Stimulated activated CD4-positive, alpha-beta T cell treated with anti-CD3 and anti-CD28 coated beads, Interleukin-15, amount 100 ng/mL, for 1 hour (primary cell): ENCODE measurements at places on chromosomes 12 and 14.

DNA sequence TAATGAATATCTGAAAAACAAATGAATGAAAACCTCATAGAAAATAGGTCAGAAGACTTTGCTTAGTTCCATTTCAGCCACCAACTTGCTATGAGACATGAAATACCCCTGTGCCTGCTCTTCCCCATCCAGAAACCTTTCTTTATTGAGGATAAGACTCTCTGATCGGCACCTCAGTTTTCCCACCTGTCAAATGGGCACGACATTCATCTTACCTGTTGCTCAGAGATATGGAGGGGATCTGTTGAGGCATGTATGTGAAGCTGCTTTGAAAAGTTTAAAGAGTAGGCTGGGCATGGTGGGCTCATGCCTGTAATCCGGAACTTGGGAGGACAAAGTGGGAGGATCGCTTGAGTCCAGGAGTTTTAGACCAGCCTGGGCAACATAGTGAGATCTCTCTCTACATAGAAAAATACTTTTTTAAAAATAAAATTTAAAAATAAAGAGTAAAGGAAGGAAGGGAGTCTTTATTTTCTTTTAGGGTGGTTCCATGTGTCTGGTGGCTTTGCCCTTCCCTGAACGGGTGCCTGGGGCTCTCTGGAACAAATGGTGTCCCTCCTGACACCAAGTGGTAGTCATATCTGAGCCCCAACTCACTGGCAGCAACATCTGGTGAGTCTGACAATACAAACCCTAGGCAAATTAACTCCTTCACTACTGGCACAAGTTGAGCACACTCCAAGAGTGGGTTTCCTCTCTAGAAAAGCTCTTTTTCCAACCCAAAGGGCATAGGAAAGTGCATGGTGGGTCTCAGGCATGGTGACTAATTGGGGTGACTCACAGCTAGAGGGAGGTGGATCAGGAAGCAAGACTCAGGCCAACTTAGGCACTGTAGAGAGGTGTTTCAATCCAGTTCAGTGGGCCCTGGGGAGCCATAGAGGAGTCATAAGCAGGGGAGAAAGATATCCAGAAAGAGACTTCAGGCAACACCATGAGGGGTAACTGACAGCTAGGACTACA lies 42.1 kb downstream of the MAP1LC3B2 start:
- DNase-seq: no peak

- DNase-seq: no peak
Observed at GRCh38 chr12:68156636-68157035, 2.9 kb downstream of the IFNG start.

DNA sequence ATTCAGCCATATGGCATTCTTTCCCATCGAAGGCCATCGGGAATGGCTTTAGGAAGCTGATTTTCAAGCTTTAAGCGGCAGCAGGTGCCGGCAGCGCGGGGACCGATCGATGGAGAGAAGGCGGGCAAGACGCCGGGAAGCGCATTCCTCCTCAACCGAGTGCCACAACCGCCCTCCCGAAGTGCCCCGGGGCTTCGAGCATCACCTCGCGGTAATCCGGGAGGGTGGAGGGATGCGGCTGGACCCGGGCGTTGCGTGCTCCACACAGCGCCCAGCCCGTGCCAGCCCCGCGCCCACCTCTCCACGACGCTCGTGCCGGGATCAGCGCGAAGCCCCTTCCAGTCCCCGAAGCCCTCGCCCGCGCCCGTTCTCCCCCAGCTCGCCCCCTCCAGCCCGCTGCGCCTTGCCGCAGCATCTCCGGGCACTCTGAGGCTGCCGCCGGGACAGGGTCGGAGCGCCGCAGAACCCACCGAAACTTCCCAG lies 3.2 kb downstream of the USP44 start:
- DNase-seq: no peak

- DNase-seq: no peak
Observed at GRCh38 chr14:100118396-100119011, 40.9 kb downstream of the DEGS2 start.

GRCh38 chr12:42892702-42893551 lies 303.4 kb upstream of the PRICKLE1 start:
- DNase-seq: no peak

DNA sequence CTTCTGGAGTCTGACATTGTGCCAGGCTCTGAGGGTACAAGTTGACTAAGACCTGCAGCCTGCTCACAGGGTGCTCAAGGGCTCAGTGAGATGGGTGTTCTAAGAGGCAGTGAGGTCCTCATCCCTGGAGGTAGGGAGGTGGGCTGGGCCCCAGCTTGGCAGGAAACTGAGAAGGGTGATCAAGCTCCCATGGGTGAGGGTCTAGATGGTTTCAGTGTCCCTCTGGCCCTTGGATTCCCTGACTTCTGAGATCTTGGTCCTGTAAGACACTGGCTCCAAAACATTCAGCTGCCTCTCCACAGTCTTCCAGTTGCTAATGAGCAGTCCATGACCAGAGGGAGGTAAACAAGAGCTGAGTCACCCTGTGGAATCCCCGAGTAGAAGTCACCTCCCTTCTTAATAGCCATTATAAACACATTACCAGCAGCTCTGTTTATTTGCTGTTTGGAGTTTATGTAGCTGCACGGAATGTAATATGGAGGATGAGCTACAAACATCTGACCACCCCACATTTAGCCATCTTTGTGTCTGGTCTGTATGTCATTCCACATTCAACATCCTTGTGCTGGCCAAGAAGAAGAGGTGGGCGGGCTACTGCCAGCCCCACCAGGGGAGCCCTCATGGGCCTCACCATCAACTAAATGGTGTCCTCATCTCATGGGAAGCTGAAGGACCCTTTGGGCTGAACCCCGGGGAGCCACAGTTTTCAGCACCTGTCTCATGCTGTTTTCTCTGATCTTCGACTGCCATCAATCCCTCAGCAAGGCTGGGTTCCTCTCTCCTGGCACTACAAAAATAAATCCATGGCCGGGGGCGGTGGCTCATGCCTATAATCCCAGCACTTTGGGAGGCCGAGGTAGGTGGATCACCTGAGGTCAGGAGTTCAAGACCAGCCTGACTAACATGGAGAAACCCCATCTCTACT lies 37.2 kb upstream of the BDKRB2 start:
- DNase-seq: no peak

DNA sequence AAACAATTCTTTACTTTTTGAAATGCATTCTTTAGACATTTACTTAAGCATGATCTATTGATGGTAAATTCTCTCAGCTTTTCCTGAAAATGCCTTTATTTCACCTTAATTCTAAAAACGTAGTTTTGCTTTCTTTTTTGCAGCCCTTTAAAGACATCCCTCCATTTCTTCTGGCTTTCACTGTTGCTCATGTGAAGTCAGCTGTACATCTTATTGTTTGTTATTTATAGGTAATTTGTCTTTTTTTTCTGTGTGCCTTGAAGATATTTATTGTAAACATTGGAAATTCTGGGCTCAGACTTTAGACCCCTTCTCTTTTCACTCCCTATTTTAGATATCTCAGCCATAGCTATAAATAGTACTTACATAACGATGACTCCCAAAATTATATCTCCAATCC lies 70.4 kb downstream of the IFNG start:
- DNase-seq: no peak

DNA sequence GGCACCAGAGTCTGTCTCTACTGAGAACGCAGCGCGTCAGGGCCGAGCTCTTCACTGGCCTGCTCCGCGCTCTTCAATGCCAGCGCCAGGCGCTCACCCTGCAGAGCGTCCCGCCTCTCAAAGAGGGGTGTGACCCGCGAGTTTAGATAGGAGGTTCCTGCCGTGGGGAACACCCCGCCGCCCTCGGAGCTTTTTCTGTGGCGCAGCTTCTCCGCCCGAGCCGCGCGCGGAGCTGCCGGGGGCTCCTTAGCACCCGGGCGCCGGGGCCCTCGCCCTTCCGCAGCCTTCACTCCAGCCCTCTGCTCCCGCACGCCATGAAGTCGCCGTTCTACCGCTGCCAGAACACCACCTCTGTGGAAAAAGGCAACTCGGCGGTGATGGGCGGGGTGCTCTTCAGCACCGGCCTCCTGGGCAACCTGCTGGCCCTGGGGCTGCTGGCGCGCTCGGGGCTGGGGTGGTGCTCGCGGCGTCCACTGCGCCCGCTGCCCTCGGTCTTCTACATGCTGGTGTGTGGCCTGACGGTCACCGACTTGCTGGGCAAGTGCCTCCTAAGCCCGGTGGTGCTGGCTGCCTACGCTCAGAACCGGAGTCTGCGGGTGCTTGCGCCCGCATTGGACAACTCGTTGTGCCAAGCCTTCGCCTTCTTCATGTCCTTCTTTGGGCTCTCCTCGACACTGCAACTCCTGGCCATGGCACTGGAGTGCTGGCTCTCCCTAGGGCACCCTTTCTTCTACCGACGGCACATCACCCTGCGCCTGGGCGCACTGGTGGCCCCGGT lies at the start of gene PTGDR:
Gene PTGDR (plus strand): TSS at position 198 of the 778 bp plus-strand sequence. CDS start 117 bp downstream, at position 315.
- DNase-seq: peak; percentile 6

- DNase-seq: no peak
Observed at GRCh38 chr12:67274186-67274585, 5.0 kb downstream of the CAND1 start.

DNA sequence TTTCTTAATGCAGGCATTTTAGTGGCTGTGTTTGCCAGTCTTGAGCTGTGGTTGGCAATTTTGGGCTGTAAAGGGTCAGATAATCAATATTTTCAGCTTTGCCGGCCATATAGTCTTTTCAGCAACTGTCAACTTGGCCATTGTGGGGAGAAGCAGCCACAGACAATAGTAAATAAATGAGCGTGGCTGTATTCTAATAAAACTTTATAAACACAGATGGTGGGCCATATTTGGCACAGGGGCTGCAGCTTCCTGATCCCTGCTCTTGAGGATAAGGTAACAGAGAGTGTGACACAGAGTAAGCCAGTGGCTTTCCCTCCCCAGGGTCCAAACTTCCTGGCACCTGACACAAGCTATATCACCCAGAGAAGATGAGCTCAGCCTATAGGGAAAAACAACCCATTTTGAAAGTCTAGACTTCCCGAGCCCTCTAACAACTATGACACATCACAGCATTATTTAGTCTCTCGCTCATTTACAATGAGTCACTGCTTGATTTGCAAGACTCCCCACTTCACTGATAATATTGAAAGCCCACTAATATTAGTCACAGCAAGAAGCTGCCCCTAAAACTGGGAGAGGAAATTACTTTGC lies 163.1 kb upstream of the TMPO start:
- no peak for DNase-seq

GRCh38 chr12:50949801-50950302 lies 2.5 kb upstream of the HIGD1C start:
- no peak for DNase-seq

- DNase-seq: no peak
Observed at GRCh38 chr14:29576927-29577326, 350.7 kb downstream of the PRKD1 start.

DNA sequence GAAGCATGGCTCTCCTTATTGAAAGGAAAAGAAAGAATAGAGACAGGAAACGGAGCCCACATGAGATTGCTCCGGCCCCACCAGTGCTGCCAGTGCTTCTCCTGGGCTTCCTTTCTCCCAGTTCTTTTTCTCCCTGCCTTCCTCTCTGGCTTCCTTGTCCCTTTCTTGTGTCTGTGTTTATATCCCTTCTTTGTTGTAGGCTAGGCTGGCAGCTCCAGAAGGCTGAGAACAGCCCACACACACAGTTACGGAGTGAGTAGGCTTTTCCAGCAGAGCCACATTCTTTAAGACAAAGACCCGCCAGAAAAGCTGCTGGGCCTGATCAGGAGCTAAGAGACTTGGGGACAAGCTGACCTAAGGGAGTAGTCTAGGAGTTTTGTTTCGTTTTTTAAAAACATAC lies 13.0 kb downstream of the CIPC start:
- DNase-seq: no peak
